ENCODE measurements at places on chromosomes 13 and 19.

DNA sequence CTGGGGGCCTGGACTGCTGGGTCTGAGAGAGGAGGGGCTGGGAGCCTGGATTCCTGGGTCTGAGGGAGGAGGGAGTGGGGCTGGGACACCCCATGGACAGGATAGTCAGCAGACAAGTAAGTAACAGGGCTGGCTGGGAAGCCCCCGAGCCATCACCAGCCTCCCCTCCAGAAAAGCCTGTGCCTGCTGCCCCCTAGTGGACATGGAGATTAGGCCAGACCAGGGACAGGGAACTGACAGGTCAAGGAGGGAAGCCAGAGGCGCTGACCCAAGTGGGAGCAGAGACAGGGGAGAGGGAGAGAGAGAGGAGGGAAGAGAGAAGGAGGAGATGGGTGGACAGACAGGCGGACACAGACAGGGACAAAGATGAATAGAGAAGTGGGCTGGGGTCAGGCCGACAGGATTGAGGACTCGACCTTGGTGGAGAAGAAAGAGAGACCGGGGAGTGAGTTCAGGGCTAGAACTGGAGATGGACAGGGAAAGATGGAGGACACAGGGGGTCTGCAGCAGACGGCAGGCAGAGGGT is 6.7 kb upstream of the ERFL start:
- DNase-seq = peak; percentile 97

GRCh38 chr13:71254384-71254783 is 612.6 kb downstream of the DACH1 start:
- no peak for DNase-seq

DNA sequence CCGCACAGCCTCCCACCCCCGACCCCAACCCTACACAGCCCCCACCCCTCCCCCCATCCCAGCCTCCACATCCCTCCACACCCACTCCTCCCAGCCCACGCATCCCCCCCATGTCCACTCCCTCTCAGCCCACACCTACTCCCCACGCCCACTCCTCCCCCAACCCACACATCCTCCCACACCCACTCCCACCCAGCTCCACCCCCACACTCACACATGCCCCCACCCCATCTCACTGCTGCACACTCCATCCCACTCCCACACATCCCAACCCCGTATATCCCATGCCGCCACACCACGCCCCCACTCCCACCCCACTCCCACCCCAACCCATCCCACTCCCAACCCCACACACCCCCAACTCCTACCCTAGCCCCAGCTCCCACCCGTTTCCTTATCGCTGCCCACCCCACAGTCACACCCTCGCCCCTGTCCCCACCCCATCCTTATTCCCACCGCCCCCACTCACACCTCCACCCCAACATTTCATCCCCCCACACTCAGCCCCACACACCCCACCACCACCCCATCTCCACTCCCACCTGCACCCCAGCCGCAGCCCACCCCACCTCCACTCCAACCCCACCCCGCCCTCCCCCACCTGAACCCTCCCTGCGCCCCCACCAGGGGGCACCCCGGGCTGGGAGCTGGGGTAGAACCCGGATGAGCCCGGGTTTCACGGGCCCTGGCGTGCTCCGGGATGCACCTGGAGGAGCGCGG is 809 bp downstream of the TDRD12 start:
- no peak for DNase-seq

DNA sequence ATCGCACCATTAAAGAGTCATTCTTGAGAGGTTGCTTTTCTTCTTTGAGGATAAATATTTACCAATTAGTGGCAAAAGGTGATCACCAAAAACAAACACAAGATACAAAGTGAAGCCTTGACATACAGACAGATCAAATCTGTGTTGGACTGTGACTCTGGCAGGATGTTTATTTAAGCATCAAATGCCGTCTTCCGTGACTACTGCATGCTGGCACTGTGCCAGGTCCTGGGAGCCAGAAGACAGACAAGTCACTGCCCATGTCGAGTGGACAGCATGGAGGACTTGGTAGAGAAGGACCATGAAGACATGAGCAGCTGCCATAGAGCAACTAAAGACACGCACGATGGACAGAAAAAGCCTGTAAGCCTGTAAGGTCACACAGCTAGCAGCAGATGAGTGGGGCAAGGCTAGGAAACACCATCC is 92.8 kb upstream of the FARP1 start:
- no peak for DNase-seq

- DNase-seq = no peak
Measured at GRCh38 chr19:963486-963951, 20.6 kb upstream of the WDR18 start.

DNA sequence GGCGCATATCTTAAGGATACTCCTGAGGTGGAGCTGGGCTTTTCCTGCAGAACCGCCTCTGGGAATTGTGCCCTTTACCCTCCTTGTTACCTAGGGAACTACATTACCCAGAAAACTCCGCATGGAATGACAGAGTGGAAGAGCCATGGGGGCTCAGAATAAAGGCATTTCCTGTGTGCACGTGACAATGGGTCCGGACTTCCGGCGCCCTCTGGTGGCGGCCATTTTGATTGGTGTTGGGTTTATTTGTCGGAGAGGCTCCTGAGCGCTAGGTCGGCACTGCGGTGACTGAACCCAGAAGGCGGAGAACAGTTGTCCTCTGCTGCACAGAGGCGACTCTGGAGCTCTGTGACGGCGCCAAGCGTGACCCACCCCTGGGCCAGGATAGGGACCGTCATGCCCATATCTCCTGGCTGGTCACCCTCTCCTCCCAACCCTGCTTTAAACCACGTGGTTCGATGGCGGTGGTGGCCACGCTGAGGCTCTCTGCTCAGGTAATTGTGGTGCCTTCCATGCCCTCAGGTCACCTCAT is at the start of gene ZNF587B:
Gene ZNF587B (plus strand): TSS at position 229 of the 532 bp plus-strand sequence. CDS start 230 bp downstream, at position 459.
- no peak for DNase-seq

DNA sequence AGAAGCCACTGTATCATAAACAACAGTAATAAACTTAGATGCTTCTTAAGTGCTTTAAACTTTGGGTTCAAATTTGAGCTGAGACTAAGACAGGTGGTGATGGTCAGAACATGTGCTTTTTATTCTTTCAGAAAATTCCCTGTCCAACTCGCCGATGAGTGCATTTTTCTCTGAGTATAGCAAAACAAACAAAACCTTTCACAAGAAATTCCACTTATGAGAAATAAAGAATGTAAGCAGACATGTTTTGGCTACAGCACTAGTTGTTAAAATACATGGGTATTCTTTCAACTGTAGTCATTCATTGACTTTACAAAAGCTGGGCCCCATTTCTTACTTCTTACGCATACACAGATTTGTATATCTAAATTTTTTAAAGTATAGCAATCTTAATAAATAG is 125.6 kb downstream of the SPRY2 start:
- no peak for DNase-seq

GRCh38 chr13:94435604-94436226 is 43.8 kb downstream of the DCT start:
- DNase-seq = peak; percentile 35

DNA sequence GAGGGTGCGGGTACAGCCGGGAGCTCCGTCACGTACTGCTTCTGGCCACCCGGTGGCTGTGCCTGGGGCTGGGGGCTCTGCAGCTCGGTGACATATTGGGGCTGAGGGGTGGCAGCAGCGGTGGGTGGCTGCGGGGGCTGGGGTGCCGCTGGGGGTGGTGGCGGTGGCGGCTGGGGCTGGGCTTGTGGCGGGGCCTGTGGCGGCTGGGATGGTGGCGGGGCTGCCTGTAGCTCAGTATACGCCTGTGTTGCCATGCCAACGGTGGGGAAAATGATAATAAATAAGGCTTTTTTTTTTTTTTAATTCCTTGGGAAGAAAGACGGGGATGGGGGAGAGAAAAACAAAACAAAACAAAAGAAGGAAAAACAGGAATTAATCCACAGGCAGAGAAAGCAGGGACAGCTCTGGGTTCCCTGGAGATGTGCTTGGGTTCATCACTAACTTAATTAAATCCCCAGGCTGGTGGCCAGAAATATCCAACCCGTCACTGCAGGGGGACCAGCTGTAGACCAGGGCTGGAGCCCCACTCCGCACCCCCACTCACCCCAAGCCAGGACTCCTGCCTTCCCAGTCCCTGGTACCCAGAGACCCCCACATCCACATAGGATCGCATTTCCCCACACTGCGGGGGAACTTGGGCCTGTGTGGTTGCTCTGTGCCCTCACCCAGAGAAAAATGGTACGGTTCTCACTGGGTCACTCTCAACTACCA is 12.4 kb downstream of the RFX1 start:
- DNase-seq = no peak
